ENCODE measurements at places on chromosomes 12 and 14. TPM values are rescaled to one million over a fixed set of nuclear protein-coding genes. Genes with fewer than 3 reads are reported as not detected.
A peak's percentile ranks its signal among the peaks of the same experiment; 100 is the strongest.

DNA sequence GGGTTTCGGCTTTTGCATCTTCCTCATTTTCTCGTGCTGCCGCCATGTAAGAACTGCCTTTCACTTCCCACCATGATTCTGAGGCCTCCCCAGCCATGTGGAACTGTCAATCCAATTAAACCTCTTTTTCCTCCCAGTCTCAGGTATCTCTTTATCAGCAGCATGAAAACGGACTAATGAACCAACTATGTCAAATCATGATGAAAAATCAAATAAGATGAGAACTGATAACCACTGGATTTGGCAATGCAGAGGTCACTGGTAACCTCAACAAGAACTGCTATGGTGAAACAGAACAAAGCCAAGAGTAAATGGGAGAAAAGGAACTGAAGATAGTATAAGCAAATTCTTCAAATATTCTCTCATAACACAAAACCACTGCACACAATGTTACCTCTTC is 6.0 kb downstream of the EML5 start:
- H3K36me3 ChIP-seq, result no peaks in the 10 kb centered on the region
- H3K27me3 ChIP-seq, result no peaks in the 10 kb centered on the region
- H3K4me3 ChIP-seq, result no peak overlapping the region
- H3K27ac ChIP-seq, result no peak overlapping the region
- peaks cover 9% of the 10 kb centered on the region for H3K4me1 ChIP-seq

COX14 gene
- 97.7 TPM for total RNA-seq

GRCh38 chr14:95095996-95096395 is 61.3 kb downstream of the DICER1 start:
- no peak overlapping the region for H3K27ac ChIP-seq
- peaks cover 51% of the 10 kb centered on the region for H3K36me3 ChIP-seq
- H3K27me3 ChIP-seq, result no peaks in the 10 kb centered on the region
- peaks cover 31% of the 10 kb centered on the region for H3K4me1 ChIP-seq
- H3K4me3 ChIP-seq, result no peak overlapping the region

- no peak overlapping the region for H3K27ac ChIP-seq
- no peaks in the 10 kb centered on the region for H3K27me3 ChIP-seq
- H3K4me3 ChIP-seq, result no peak overlapping the region
These were observed 513.8 kb downstream of the NRXN3 start for GRCh38 chr14:78683981-78684380.

MANSC1 gene
- 12.8 TPM for total RNA-seq

GRCh38 chr12:106138357-106138632 is 459 bp downstream of the NUAK1 start:
- no peaks in the 10 kb centered on the region for H3K27me3 ChIP-seq
- peak overlapping the region; percentile 82 for H3K27ac ChIP-seq
- H3K4me1 ChIP-seq, result peaks cover 60% of the 10 kb centered on the region
- DNase-seq, result no peak
- H3K4me3 ChIP-seq, result peak overlapping the region; percentile 70

- H3K4me3 ChIP-seq, result no peak overlapping the region
- no peak overlapping the region for H3K27ac ChIP-seq
- H3K27me3 ChIP-seq, result peaks cover under 1% of the 10 kb centered on the region
- no peak for DNase-seq
- no peaks in the 10 kb centered on the region for H3K36me3 ChIP-seq
- H3K4me1 ChIP-seq, result no peaks in the 10 kb centered on the region
These were observed 83.6 kb downstream of the KSR2 start for GRCh38 chr12:117885211-117885610.

GRCh38 chr14:89415159-89415558 is 1.9 kb downstream of the FOXN3 start:
- no peaks in the 10 kb centered on the region for H3K27me3 ChIP-seq
- H3K4me1 ChIP-seq, result peaks cover 48% of the 10 kb centered on the region
- H3K36me3 ChIP-seq, result no peaks in the 10 kb centered on the region
- peak overlapping the region; percentile 98 for H3K27ac ChIP-seq
- DNase-seq, result peak; percentile 21

DNA sequence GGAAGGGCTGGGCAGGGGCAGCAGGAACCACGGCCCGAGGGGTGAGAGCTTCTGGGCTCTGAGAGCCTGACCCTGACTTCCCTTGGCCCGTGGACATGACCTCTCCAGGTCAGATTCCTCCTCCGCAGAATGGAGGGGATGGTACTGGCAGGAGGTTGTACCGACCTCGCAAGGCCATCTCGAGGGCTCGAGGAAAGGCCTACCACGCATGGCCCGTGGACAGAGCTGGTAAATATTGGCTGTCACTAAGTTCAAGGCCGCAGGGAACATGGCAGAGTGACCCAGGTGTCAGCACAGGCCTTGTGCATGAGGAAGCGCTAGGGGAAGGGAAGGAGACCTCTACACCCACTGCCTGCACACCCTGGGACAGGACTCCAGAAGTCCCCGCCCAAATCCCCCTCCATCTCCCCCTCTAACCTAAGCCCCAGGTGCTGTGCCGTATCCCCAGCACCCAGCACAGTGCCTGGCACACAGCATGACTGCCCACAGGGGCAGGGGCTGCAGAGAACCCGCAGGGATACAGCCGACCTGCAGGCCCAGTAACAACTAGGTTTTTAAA is 54.9 kb upstream of the PPP2R5C start:
- H3K4me1 ChIP-seq, result no peaks in the 10 kb centered on the region
- peak overlapping the region; percentile 36 for H3K27ac ChIP-seq
- peaks cover 12% of the 10 kb centered on the region for H3K27me3 ChIP-seq
- no peaks in the 10 kb centered on the region for H3K36me3 ChIP-seq

RAPGEF3 gene
- 36.8 TPM for total RNA-seq

SYNDIG1L gene
- total RNA-seq, result 1.7 TPM

RITA1 gene
- total RNA-seq, result 14.6 TPM

DNA sequence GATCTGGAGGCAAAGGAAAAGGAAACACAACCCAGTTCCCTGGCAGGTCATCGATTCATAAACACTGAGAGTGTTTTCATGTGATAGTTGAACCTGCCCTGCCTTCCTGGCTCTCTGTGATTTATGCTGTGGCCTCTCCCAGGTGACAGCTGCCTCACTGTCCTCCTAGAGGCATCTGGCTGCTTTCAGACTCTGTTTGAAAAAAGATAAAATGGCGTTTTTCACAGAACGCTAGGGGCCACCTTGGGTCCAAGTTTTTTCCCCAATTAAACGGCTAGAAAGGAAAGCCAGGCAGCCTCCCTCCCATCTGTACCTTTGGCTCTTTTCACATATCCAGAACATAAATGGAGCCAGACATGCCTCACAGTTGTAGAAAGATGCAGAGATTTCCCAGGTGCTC is 252.6 kb upstream of the CCDC196 start:
- no peak overlapping the region for H3K27ac ChIP-seq
- H3K4me3 ChIP-seq, result no peak overlapping the region
- DNase-seq, result no peak
- H3K27me3 ChIP-seq, result no peaks in the 10 kb centered on the region

- no peaks in the 10 kb centered on the region for H3K4me1 ChIP-seq
- no peak overlapping the region for H3K4me3 ChIP-seq
- H3K27ac ChIP-seq, result peak overlapping the region; percentile 56
- no peaks in the 10 kb centered on the region for H3K36me3 ChIP-seq
- no peak for DNase-seq
- no peaks in the 10 kb centered on the region for H3K27me3 ChIP-seq
These were observed 26.7 kb upstream of the RIN3 start for GRCh38 chr14:92486881-92487280.

DNA sequence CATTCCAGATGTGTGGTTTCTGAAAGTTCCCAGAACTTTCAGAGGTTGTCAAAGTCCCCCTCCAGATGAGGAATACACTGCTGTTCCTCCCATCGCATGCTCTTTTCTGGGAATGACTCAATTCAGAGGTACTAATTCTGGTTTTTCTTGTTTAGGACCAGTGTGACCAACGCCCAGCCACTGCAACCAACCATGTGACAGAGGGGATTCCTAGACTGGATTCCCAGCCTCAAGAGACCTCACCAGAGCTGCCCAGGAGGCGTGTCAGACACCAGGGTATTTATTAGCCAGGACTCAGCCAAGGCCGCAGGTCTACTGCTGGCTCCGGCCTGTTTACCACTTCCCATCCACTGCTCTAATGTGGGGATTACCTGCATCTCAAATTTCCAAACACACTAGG is 24.2 kb downstream of the TRAFD1 start:
- no peak overlapping the region for H3K4me3 ChIP-seq
- no peak for DNase-seq
- no peak overlapping the region for H3K27ac ChIP-seq
- H3K4me1 ChIP-seq, result no peaks in the 10 kb centered on the region

DNA sequence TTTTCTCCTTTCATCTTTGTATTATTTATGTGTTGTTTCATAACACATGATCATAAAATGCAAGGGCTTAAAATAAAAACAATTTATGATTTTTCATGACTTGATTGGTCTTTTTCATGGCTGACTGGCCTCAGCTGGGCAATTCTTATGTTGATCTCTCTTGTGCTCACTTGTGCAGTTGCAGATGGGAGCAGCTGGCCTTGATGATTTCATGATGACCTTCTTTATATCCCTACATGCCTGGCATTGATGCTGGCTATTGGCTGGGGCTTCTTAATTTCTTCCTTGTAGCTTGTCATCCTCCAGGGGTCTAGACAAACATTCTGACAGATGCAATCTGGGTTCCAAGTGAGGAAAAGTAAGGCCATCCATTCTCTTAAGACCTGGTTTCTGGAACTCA is 1832.8 kb upstream of the FLRT2 start:
- H3K27ac ChIP-seq, result no peak overlapping the region
- no peaks in the 10 kb centered on the region for H3K27me3 ChIP-seq
- DNase-seq, result no peak
- no peak overlapping the region for H3K4me3 ChIP-seq
- no peaks in the 10 kb centered on the region for H3K36me3 ChIP-seq

DNA sequence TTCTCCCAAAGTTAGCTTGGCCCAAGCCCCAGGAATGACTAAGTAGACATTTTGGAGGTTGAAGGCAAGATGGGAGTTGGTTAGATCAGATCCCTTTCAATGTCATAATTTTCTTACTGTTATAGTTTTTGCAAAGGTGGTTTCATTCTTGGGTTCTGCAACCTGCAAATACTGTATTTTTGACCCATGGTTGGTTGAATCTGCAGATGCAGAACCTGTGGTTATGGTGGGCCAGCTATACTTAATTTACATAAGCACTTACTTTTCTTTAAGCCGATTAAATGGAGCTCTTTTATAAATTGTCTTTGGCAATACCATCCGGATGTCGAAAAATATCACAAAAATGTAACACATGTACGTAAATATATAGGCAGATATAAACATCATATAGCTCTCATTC is 25.6 kb downstream of the LEMD3 start:
- no peaks in the 10 kb centered on the region for H3K4me1 ChIP-seq
- H3K27me3 ChIP-seq, result no peaks in the 10 kb centered on the region
- H3K27ac ChIP-seq, result no peak overlapping the region
- H3K36me3 ChIP-seq, result no peaks in the 10 kb centered on the region

KCNC2 gene
- under 0.01 TPM for total RNA-seq

DNA sequence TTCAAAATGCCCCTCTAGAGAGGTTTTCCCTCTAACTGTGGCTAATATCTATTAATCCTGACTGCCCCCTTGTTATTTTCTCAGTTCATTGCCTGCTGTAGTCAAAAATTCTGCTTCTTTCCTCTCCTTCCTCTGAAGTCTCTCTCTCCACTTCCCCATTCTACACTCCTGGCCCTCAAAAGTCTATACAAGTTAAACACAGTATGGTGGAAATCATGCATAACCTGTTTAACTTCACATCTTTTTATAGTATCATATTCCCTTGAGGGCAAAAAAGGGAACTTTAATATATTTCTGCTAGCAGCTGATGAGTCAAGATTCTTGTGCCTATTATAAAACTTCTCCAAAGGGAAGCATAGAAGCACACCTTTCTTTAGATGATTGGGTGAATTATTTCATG is 16.7 kb downstream of the GRIP1 start:
- no peaks in the 10 kb centered on the region for H3K27me3 ChIP-seq
- no peak overlapping the region for H3K27ac ChIP-seq
- no peaks in the 10 kb centered on the region for H3K36me3 ChIP-seq
- H3K4me3 ChIP-seq, result no peak overlapping the region
- no peak for DNase-seq

GRCh38 chr12:99732131-99732530 is 84.6 kb downstream of the GARIN6 start:
- DNase-seq, result no peak
- no peak overlapping the region for H3K4me3 ChIP-seq
- H3K27ac ChIP-seq, result no peak overlapping the region
- H3K36me3 ChIP-seq, result no peaks in the 10 kb centered on the region
- H3K4me1 ChIP-seq, result no peaks in the 10 kb centered on the region
- no peaks in the 10 kb centered on the region for H3K27me3 ChIP-seq

DNA sequence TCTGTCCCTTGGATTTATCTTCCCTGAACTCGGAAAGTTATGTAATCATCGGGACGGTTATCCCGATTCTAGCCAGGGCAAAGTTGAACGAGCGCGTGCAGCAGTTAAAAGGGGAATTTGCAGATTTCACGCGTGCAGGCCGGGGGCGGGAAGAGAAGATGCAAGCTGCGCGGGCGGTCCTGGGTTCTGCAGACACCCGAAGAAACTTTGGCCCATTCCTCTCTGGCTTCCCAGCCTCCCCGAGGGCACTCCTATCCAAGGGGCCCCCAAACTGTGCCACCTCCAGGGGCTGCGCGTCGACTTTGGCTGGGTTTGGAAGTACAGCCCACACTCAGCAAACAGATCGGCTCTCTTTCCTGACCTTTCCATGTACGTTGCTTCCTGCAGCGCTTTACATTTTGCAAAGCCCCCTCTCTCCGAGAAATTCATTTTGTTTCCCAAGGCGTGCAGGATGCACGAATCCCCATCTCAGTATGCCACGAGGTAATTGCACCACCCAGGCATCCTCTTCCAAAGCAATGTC is 941 bp upstream of the PPP1CC start:
- no peaks in the 10 kb centered on the region for H3K36me3 ChIP-seq
- H3K27me3 ChIP-seq, result no peaks in the 10 kb centered on the region
- H3K4me1 ChIP-seq, result peaks cover 36% of the 10 kb centered on the region
- H3K4me3 ChIP-seq, result peak overlapping the region; percentile 94

GRCh38 chr14:64506721-64507120 is 2.2 kb downstream of the ZBTB1 start:
- H3K4me1 ChIP-seq, result peaks cover 48% of the 10 kb centered on the region
- DNase-seq, result no peak
- H3K36me3 ChIP-seq, result no peaks in the 10 kb centered on the region
- peak overlapping the region; percentile 99 for H3K27ac ChIP-seq
- peak overlapping the region; percentile 71 for H3K4me3 ChIP-seq

CMA1 gene
- total RNA-seq, result not detected

MMP14 gene
- 140 TPM for total RNA-seq

- H3K4me1 ChIP-seq, result no peaks in the 10 kb centered on the region
- H3K4me3 ChIP-seq, result no peak overlapping the region
- no peak overlapping the region for H3K27ac ChIP-seq
- H3K27me3 ChIP-seq, result no peaks in the 10 kb centered on the region
- DNase-seq, result no peak
- H3K36me3 ChIP-seq, result no peaks in the 10 kb centered on the region
These were observed 6.4 kb upstream of the SLC25A3 start for GRCh38 chr12:98587084-98587483.

IAPP gene
- not detected for total RNA-seq

DNA sequence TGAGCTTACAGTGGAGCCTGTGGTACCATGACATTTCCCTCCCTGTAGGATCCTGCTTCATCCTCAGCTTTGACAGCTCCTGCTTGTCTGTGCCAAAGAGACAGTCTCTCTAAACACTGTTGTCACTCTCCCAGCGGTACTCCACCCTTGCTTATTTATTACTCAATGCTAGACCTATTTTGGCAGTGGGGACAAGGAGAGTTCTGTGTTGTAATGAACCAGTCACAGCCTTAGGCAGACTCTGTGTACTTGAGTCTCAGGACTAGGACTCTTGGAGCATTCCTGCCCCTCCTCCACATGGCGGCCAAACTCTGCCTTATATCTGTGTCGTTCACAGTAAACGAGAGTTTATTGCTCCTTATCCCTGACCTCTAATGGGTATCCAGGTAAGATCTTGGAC is 70.9 kb downstream of the PIK3C2G start:
- H3K4me3 ChIP-seq, result no peak overlapping the region
- no peaks in the 10 kb centered on the region for H3K36me3 ChIP-seq
- H3K27ac ChIP-seq, result no peak overlapping the region

GDF3 gene
- not detected for total RNA-seq

All from sigmoid colon (tissue), 7 donors.